ENCODE measurements at places on chromosomes 12 and 14.

DNA sequence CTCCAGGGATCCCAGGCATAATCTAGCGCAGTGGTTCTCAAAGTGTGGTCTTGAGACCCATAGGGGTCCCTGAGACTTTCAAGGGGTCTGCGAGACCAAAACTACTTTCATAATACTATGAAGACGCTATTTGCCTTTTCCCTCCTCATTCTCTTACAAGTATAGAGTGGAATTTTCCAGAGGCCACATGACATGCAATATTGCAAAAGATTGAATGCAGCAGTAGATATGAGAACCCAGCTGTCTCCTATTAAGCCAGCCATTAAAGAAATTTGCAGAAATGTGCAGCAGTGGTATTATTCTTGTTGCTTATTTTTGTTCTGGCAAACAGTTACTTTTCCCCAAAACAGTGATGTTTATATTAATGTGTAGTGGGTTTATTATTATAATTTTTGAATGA, 62.8 kb downstream of the VWF start:
- DNase-seq, result no peak

DNA sequence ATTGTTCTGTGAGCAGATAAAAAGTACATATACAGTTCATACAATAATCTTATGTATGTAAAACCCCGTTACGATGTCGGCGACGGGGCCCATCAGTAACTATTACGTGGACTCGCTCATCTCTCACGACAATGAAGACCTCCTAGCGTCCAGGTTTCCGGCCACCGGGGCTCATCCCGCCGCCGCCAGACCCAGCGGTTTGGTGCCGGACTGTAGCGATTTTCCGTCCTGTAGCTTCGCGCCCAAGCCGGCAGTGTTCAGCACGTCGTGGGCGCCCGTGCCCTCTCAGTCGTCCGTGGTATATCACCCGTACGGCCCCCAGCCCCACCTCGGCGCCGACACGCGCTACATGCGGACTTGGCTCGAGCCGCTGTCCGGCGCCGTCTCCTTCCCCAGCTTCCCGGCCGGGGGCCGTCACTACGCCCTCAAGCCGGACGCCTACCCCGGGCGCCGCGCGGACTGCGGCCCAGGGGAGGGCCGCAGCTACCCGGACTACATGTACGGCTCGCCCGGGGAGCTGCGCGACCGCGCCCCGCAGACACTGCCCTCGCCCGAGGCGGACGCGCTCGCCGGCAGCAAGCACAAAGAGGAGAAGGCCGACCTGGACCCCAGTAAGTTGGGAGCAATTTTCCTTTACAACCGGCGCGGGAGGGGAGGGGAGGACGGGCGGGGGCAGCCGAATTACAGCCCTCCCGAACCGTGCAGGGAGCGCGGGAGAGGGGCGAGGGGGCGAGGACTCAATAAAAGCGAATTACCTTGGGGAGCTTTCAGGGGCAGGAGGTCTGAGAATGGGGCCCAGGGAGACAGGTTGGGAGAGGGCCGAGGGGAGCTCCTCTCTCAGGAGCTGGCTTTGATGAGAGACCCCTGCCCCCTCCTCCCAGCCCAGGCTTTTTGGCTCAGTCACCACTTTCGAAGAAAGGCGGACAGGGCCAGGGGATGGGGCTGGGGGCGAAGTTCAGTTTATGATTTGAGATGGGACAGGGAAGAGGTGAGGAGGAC, at the start of gene HOXC9:
Gene HOXC9 (plus strand): TSS at position 46 of the 999 bp plus-strand sequence. CDS start 28 bp downstream, at position 74.
- DNase-seq, result no peak

DNA sequence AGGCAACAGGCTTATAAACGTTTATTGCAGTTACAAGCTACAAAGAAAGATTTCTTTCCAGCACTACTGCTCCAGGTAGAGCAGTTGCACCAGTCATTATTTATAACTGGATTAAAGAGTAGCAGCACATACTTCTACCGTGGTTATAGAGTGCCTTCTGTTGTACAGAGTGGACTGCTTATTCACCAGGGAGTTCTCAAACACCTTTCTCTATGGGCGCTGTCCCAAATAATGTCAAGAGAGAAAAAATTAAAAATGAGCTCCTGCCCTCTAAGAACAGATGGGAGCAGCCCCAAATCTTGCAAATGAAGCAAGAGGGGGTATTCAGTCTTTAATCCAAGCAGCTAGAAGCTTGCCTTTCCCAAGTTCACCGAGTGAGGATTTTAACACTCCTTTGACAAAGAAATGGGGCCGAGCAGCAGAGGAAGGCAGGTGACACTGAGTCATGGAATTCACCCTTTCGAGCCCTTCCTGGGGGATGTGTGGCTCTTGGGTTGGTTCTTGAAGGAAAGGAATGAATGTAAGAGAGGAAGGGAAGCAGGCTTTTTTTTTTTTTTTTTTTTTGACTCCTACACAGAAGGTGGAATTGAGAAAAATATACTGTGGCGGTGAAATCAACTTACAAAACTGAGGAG, 181.2 kb downstream of the PRKCH start:
- no peak for DNase-seq

GRCh38 chr12:41552588-41552987, 364.5 kb downstream of the PDZRN4 start:
- no peak for DNase-seq

GRCh38 chr14:65107200-65107599, 4.9 kb upstream of the MAX start:
- no peak for DNase-seq

- DNase-seq, result no peak
These were observed 305.5 kb downstream of the CEP128 start for GRCh38 chr14:80636071-80636470.

- no peak for DNase-seq
These were observed 6.1 kb upstream of the TMEM30B start for GRCh38 chr14:61287196-61287595.

GRCh38 chr12:111705672-111706071, 19.8 kb downstream of the ACAD10 start:
- no peak for DNase-seq

- no peak for DNase-seq
These were observed 61.7 kb downstream of the RFX4 start for GRCh38 chr12:106644335-106645073.

GRCh38 chr12:11601647-11602046, 47.8 kb upstream of the ETV6 start:
- DNase-seq, result no peak

- no peak for DNase-seq
These were observed 27.8 kb downstream of the SNRNP35 start for GRCh38 chr12:123485756-123486155.

DNA sequence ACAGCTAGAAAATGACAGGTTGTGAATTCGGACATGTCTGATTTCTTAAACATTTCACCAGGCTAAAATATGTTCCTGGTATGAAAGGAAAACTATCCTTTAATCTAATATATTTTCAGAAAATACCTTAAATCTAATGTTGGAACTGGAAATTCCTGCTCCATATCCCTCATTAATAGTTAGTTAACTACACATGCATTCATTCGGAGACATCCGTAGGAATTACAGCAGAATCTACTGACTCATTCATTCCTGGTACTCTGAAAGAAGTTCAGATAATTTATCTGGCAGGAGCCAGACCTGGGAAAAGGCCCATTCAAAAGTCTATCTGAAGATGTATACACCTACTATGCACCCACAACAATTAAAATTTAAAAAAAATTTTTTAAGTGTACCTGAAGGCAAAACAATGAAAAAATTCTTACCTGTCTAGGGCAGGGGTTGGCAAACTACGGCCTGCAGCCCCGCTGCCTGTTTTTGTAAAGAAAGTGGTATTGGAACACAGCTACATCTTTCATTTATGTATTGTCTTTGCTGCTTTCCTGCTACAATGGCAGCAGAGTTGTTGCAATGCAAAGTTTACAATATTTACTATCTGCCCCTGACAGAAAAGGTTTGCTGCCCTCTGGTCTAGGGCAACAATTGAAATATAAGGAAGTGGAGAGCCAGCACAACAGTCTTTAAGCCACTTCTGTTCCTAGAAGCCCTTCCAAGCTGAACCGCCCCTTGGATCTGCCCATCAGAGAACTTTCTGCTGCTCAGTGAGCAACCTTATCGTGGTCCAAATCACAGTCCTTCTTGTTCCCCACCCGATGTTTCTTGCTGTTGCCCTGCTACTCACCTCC, 17.9 kb upstream of the NFYB start:
- DNase-seq, result no peak

DNA sequence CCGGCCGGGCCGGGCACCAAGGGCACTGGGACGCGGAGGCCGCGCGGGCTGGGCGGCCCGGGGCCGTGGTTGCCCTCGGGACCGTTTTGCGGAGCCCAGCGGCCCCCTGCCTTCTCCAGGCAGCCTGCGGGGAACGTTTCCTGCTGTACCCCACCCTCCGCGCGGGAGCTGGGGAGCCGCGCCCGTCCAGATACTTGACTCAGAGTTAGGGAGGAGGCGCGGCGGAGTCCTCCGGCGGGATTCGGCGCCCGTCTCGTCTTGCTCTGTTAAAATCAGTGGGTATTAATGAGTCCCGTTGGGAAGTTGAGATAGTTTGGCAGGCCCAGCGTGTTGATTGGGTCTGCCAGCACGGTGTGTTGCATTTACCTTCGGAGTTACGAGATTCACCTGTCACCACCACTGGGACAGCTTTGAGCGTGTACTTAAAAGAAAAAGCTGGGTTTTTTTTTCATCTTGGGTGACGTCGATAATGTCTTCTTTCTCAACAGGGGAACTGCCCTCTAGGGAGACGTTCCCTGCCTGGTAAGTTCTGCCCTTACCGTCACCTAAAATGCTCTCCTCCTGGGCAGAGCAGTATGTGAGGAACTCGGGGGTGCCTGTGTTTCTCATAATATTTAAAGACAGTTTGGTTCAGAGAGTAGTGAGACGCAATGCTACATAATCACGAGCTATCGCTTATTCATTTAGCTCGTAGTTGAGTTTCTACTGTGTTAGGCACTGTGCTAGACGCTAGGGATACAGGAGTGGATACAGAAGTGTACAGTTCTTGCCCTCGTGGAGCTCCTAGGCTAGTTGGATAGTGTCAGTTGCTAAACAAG, 596 bp downstream of the DLST start:
- no peak for DNase-seq

DNA sequence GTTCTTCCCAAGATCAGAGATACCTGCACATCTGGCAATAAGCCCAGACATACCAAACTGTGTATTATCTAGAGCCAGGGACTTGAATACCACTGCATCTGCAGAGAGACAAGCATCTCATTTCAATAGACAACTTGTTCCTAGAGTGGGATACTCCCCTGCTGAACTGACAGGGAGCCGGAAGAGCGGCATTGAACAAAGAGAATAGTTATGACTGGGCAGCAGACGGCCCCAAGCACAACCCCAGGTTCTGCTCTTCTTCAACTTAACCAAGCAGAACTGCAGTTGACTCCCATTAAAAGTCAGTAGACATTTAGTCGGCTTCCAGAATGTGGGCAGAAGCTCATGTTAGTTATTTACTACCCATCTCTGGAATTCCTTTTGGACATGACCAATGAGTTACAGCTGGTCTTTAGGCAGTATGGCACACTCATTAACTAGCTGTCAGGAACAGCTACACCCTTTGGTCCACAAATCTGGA, 112.9 kb downstream of the HMGA2 start:
- no peak for DNase-seq

DNA sequence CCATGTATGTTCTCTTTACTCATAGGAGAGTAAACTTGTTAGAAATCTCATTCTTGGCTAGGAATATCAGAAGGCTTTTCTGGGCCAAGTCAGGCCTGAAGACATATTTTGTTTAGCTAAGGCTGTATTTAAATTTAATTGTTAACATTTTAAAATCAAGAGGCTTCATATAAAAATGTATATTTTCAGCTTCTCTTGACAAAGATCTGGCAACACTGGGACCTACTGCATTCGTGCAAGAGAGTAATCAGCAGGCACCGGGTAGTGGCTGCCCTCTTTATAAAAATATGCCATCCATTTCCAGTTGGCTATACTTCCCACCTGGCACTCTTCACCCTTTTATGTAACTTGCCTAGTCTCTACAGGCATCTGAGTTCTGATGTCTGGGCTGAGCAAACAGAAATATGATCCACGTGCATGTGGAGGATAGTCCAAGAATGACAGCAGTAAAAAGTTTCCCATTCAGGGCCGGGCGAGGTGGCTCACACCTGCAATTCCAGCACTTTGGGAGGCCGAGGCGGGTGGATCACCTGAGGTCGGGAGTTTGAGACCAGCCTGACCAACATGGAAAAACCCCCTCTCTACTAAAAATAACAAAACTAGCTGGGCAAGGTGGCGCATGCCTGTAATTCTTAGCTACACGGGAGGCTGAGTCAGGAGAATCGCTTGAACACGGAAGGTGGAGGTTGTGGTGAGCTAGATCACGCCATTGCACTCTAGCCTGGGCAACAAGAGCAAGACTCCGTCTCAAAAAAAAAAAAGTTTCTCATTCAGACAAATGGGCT, 2.0 kb upstream of the SOS2 start:
- DNase-seq, result no peak

GRCh38 chr12:76259106-76259505, 89.1 kb downstream of the BBS10 start:
- no peak for DNase-seq

- no peak for DNase-seq
These were observed 20.0 kb downstream of the ITGA7 start for GRCh38 chr12:55687746-55688145.

DNA sequence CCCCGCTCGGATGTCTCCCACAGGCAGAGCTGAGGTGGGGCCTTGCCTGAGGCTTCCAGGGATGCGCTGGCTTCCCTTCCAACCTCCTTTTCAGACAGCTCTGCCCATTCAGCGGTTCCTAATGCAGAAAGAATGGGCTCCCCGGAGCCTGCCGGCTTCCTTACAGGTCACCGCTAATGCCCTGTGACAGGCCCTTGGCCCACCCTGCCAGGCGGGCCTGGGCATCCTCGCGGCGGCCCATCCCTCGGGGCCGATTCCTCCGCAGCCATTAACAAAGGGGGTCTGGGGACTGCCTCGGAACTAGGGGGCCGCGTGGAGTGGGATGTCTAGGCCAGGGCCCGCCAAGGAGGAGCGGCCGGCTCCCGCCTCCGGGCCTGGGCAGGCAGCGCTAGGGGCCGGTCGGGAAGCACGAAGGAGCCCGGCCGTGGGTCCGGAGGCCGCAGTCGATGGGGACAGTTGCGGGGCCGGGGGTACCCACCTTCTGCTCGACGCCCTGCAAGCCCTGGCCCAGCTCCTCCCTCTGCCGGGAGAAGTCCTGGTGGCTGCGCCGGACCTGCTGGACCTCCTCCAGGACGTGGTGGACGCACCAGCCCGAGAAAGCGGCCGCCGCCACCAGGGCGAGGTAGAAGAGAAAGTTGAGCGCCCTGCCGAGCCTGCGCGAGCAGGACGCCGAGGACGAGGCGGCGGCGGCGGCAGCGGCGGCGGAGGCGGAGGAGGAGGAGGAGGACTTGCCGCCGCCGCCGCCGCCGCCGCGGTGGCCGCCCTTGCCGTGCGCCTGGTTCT, 738 bp downstream of the CKAP4 start:
- no peak for DNase-seq

GRCh38 chr14:58287607-58288042, 10.7 kb upstream of the ARID4A start:
- DNase-seq, result no peak

GRCh38 chr12:16076557-16076956, 165.4 kb downstream of the DERA start:
- DNase-seq, result peak; percentile 34

GRCh38 chr12:114316076-114316475, 89.9 kb downstream of the TBX5 start:
- DNase-seq, result no peak
